ENCODE measurements at places on chromosomes 7 and 10. TPM values are rescaled to one million over a fixed set of nuclear protein-coding genes. Genes with fewer than 3 reads are reported as not detected.

GRCh38 chr10:48549236-48549635, 55.6 kb downstream of the ARHGAP22 start:
- no peak for DNase-seq

DNA sequence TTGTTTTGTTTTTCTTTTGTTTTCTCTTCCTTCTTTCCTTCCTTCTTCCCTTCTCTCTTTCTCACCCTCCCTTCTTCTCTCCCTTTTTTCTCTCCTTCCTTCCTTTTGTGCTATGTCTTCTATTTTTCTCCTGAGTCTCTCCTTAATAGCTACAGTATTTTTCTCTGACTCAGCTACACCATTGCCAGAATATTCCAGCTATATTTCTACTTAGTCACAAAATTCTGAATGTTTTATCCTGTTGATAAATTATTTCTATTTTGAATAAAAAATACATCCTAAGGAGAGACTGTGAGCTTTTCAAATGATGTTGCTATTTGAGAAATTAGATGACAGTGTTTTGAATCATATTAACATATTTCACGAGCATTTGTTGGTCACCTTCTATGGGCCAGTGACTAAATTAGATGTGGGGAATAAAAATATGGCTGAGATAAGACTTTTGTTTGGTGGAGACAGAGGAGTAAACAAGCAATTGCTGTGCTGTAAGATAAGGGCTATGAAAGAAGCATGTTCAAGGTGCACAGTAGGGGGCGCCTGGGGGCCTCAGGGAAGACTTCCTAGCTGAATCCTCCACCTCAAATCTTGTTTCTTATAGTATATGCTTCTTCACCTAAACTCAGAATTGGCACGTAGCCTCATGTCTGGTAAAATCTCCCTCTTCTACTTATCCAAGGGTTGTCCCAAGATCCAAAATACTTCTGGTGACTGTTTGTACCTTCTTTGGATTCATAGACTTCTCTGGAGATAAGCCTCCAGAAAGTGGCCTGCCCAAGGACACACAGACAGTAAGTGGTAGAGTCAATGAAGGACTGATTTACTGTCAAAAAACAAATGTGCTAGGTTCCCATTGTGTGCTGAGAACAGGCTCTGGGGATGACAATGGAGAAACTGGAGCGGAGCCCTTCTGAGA, 115.5 kb upstream of the CREB5 start:
- no peak for DNase-seq

DNA sequence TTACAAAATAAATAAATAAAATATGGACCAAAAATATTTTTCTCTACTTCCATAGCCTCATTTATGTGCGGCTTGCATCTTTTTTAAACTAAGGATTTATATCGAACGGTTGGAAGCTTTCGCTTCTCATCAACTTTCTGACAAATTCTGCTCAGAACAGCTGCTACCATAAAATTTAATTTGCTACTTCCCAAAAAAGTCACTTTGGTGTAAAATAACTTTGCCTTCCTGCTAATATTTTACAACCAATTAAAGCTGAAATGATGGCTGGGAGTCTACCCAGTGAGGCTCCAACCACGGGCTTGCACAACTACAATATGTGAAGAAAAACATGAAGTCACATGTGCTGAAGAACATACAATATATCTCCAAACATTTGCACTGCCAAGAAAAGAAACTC, 253.1 kb upstream of the NEBL start:
- DNase-seq = no peak

DNA sequence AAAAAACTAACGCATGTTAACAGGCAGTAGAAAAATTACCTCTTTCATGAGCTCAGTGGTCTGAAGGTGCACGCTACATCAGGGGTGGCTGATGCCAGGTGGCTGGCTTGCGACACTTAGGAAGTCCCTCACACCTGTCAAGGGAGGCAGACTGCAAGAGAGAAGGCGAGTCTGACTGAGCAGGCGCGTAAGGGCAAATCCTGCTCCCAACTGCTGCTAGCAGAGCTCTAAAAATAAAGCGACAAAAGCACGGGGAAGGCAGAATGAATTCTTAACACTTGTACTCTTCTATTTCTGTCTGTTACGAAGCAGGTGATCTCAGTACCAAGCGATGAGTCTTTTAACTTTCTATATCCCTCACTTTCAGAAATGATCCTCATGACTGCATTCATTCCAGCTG, 33.1 kb downstream of the CACNA2D1 start:
- no peak for DNase-seq

- no peak for DNase-seq
Observed at GRCh38 chr10:72087392-72087968, 871 bp downstream of the SPOCK2 start.

GRCh38 chr10:124917428-124918190, 24.3 kb upstream of the ZRANB1 start:
- peak; percentile 91 for DNase-seq

GRCh38 chr7:142357953-142358520, 100.2 kb upstream of the PRSS58 start:
- no peak for DNase-seq

DNA sequence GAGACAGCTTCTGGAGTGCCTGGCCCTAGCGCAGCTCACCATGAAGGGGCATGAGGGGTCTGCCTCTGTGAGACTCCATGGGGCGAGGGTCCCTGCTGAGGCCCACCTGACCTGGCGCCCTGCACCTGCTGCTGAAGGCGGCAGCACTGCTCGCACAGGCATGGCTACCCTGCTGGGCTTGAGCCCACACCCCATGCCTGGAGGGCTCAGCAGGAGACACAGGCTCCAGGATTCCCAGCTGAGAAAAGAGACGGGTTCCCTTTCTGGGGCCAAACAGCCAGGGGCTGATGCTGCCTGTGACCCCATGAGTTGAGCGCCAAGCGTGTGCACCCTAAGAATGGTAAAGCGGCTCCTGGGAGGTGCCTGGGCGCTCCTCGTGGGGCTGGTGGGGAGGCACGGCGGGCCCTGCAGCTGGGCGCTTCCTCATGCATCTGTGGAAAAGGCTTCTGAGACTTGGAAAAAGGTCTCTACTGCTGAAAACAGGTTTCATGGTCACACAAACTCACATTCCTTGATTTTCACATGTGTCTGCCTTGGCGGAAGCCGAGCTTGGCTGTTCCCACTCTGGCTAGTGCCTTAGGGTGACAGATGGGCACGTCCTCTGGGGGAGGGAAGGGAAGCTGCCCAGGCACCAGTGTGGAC, 233.4 kb downstream of the ZMYND11 start:
- DNase-seq = no peak

DNA sequence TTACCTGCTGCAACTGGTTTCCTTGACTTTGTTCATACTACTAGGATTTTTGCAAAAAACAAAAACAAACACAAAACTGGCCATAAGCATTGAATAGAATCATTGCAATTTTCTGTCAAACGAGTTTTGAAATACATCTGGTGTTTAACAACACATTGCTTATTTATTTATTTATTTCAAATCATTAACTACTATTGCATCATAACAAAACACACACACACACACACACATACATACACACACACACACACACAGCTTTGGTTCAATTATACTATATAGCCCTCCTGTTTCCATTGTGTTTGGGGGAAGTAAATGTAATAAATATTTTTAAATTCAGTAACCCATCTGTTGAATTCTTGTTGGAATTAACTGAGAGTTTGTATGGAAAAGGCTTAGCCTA, 43.8 kb downstream of the NRG3 start:
- no peak for DNase-seq

DNA sequence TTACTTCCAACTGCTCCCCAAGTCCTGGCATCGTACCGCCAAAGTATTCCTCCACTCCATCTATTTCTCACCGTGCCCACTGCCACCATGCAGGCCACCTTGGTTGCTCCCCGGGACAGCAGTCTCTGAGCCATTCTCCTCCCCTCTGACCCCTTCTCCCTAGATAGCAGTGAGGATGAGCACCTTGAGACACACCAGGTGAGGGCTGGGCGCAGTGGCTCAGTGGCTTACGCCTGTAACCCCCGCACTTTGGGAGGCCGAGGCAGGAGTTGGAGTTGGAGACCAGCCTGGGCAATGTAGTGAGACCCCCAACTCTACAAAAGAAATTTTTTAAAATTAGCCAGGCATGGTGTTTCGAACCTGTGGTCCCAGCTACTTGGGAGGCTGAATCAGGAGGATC, 4.2 kb downstream of the SLC29A4 start:
- no peak for DNase-seq

- no peak for DNase-seq
Observed at GRCh38 chr7:87435546-87435945, 39.9 kb downstream of the ABCB4 start.

GRCh38 chr10:14581553-14582321, 193.0 kb downstream of the FAM107B start:
- DNase-seq = no peak

GRCh38 chr7:151436446-151437158, 3.3 kb downstream of the CRYGN start:
- no peak for DNase-seq

- DNase-seq = no peak
Observed at GRCh38 chr7:44764081-44764480, 15.4 kb downstream of the ZMIZ2 start.

Gene CLRN3
- total RNA-seq = not detected

Gene TMEM209
- total RNA-seq = 10.1 TPM

Gene ATOH7
- 0.99 TPM for total RNA-seq

Gene GNAT3
- not detected for total RNA-seq

Gene TMEM213
- 13.3 TPM for total RNA-seq

Gene OPN4
- total RNA-seq = 0.32 TPM

Gene FRMPD2
- total RNA-seq = not detected
